ENCODE measurements at places on chromosomes 16 and 17.

DNA sequence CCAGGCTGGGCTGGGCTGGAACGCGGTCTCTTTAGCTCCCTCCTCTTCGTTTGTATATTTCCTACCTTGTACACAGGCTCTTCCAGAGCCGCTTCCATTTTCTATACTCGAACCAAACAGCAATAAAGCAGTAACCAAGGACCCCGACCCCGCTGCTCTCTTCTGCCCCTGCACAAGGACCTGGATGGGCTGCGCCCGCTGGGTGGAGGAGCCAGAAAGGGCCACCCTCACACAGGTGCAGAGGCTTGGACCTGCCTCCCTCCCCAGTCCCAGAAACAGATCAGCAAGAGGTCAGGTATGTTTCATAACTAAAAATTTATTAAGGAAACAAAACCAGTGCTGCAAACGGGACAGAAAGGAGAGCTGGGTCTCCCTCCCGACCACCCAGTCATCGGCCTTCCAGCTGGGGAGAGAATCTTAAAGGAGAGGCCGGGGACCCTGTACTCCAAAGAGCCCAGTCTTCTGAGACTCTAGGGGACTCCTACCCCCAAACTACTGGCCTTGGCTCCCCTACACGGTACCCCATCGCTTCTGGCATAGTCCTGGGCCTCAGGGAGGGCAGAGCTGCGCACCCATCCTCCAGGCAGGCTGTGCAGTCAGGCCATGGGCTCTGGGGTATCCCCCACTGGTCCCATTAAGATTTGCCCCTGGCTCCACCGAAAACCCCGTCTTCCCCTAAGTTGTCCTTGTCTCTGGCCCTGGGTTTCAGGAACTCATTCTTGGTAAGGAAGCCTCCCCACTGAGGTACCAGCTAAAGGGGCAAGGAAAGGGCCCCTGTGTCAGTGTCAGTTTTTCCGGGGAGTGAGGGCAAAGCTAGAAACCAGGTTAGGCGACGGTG is 4.9 kb downstream of the HIC1 start:
- DNase-seq, result no peak

DNA sequence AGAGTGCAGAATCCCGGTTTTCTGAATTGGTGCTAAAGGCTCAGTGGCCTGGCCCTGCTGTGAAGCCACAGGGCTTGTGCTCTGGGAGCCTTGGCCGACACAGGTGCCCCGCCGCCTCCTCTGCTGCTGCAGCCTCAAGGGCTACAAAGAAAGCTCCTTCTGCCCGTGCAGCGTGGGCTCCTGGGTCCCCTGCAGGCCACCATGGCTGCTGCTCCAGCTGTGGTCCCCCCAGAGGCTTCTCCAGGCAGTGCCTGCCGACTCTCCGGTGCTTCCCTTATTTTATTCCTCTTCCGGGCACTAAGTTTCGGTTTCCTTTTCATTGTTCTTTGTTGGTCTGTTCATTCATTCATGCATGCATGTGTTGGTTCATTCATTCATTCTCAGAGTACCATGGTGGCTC is 53.1 kb downstream of the CMIP start:
- no peak for DNase-seq

DNA sequence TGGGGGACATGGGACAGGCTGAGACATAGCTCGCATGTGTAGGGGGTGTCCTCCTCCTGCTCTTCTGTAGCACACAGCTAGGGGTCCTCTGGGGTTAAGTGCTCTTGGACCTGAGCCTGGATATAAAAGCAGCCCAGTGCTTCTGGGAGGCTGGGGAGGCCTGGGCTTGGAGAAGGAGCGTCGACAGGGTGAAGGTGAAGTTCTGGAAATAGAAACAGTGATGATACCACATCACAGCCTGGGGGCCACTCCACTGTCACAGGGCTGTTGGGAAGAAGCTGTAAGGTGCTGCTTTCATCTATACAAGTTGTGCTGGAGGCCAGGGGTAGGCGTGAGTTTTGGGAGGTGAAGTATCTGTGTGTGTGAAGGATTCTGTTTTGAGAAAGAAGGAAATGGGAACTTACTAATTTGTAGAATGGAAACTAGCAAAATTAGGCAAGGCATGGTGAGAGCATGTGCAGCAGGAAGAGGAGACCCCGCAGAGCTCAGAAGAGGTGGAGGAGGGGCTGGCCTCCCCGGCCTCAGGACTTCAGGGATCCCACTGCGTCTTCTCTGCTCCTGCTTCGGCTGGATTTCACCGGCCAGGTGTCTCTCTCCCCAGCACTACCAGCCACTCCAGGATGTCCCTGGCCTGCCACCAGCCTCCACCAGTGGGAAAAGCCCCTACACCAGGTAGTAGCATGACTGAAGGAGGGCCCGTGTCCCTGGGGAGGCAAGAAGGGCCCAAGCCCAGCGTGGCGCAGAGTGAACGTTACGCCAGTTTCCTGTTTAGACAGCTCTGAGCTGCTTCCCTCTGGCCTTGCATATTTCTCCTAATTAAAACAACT is 19.4 kb downstream of the PLCG2 start:
- no peak for DNase-seq

DNA sequence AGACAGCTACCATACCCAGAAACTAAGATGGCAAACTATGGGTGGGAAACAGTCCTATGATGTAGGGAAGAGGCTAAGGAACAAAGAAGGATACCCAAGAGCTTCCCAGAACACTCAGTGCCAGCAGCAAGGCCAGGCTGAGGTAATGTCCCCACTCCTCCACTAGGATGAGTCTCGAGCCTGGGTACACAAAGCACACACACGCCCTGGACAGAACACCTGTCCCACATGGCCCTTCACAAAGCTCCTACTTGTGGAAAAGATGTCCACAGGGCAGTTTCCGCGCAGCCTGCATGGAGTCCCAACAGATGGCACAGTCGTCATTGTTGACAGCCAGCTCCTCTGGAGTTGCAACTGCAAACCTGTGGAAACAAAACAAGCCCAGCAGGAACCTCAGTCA is 23.9 kb downstream of the AMFR start:
- no peak for DNase-seq

GRCh38 chr17:73976676-73977521 is 226.6 kb upstream of the RPL38 start:
- no peak for DNase-seq

GRCh38 chr17:81993729-81994592 is 16.5 kb downstream of the ASPSCR1 start:
- no peak for DNase-seq

- DNase-seq, result no peak
Measured at GRCh38 chr16:8679151-8679550, 4.7 kb downstream of the ABAT start.

GRCh38 chr17:78144147-78144719 is 2.0 kb upstream of the C17orf99 start:
- DNase-seq, result no peak

Data from stimulated activated CD4-positive, alpha-beta T cell treated with anti-CD3 and anti-CD28 coated beads, Interleukin-4, amount 100 ng/mL, for 24 hours (primary cell).